ENCODE measurements at places on chromosomes 5 and 9.

- DNase-seq, result no peak
Measured at GRCh38 chr5:141040093-141040770, 10.9 kb upstream of the PCDHB1 start.

GRCh38 chr9:121895818-121896544, 197.1 kb downstream of the TTLL11 start:
- DNase-seq, result no peak

DNA sequence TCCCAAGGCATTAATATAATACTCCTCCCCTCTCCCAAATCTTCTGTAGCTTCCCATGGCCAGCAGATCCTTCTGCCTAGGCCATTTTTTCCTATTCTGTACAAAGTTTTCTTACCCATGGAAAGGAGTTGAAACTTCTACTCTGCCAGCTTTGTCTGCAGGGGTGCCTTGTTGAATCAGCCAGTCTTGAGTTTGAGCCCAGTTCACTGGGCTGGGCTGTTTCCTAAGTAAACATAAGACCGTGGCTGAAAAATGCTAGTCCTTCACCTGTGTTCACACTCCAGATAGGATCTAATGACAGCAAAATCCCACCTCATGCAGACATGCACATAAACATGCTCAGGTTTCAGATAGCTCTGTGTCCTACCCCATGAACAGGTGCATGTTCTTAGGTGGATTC, 10.4 kb downstream of the TEX48 start:
- no peak for DNase-seq

DNA sequence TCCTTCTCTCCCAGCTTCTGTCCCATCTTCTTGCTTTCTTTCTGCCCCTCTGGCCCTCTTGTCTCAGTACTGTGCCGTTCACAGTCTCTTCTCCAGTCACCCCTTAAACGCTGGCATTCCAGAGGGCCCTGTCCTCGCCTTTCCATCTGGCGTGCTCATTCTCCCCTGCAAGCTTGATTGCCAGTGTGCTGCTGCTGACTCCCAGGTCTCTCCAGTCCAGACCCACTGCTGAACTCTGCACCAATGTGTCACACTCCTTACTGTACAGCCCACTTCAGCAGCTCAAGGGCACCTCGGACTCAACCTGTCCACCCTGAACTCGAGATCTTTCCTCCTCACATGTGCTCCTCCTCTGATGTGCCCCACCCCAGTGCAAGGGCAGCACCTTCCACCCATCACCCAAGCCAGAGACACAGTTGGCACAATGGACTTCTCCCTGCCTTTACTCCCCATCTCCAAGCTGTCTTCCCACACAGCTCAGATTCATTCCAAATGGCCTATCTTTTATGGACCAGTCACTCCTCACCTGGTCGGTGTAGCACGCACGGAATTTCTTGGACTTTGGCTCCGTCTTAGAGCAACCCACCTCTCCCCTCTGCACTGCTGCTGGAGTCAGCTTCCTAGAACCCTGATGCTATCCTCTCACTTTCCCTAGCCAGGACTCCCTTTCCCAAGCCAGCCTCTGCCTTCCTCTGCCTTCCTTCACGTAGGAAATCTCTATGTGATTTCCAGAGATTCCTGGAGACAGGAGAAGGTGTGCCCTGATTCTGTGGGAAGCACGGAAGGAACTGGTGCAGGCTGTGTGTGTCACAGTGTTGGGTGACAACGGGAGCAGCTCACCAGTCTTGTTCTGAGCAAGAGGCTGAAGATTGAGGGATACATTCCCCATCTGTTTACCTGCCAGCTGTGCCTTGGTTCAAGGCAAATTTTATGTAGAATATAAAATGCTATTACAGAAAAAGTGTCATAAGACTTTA, 26.0 kb upstream of the SLC2A8 start:
- no peak for DNase-seq
